Head of caudate nucleus (tissue), 42 donors: ENCODE measurements at places on chromosomes 5 and 9.

GRCh38 chr9:8224381-8224801, 424.8 kb upstream of the DMAC1 start:
- no peak for DNase-seq

DNA sequence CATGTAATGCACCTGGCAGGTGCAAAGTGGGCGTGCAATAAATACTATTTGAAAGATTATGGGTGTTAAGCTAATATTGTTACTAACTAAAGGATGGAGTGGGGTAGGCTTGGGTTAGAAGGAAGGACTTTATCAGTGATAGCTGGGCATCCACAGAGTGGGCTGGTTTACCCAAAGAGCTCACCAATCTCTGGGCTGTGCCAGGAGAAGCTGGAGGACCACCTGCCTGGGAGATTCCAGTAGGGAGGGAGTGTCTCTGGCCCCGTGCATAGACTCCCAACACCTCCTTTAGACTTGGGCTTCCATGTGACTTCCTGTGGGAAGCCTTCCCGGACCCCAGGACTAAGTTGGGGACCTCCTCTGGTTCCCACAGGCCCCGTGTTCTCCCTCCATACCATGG, 5.6 kb upstream of the URM1 start:
- no peak for DNase-seq

DNA sequence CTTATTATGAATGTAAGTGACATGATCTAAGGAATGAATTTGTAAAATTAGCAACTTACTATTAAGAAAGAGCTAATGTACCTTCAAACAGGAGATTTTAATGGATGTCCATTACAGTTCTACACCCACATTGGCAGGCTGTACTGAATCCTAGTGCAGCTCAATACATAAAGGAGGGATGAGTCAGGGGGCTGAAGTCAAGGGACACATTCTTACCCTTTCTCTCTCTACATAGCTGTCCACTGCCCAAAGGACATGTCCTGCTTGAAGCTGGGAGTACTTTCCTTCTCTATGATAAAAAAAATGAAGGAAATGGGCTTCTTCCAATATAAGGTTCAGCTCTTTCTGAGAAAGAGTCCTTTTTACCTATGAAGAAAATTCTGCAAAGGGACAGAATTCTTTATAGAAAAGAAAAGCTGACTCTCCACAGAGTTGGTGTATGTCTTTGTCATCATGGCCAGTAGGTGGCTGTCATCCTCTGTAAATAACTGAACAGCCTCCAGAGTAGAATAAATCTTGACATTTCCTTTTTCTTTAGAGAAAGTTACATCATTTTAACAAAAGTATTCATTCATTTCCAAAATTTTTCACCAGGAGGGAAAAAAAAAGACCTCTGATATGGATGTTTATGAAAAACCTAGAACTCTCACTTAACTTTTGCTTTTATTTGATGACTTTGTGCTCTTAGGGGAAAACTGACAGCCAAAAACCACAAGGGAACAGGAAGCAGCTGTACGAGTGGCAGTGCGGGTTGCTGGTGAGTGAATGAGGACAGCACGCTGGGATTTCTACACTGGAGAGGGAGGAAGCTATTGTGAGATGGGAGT, 13.1 kb upstream of the IFNA14 start:
- DNase-seq = peak; percentile 10

GRCh38 chr5:135134691-135135381, 100.8 kb upstream of the PITX1 start:
- no peak for DNase-seq

- no peak for DNase-seq
Measured at GRCh38 chr9:98596486-98596885, 112.2 kb downstream of the GABBR2 start.

GRCh38 chr5:29796013-29796412, 1397.5 kb upstream of the CDH6 start:
- no peak for DNase-seq

DNA sequence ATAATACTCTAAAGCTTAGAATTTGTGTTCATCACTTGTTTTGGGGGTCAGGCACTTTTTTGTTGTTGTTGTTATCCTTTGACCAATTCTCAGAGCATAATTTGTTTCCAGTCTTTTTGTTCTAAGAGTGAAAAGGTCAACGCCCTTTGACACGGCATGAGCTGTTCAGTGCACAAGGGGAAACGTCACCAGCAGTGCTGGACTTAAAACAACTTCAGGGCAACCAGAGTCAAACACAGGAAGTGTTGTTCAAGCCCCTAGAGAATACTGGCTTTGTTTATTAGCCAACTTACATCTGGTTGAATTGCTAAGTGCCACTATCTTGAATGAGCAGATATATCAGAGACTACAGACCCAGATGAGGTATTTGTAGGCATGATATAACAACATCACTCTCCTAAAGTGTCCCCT, 368.9 kb downstream of the TMEM161B start:
- DNase-seq = peak; percentile 56

- no peak for DNase-seq
Measured at GRCh38 chr5:37836235-37836591, 3.6 kb downstream of the GDNF start.

GRCh38 chr5:124054564-124054963, 542.6 kb downstream of the CSNK1G3 start:
- DNase-seq = no peak

- DNase-seq = no peak
Measured at GRCh38 chr5:72256536-72256935, 63.5 kb downstream of the MRPS27 start.
